ENCODE measurements at places on chromosomes 1 and 21.
A peak's percentile ranks its signal among the peaks of the same experiment; 100 is the strongest.

- no peak for DNase-seq
Measured at GRCh38 chr1:47991187-47991586, 6.0 kb downstream of the TRABD2B start.

- DNase-seq: no peak
Measured at GRCh38 chr1:219045246-219045645, 128.4 kb upstream of the LYPLAL1 start.

DNA sequence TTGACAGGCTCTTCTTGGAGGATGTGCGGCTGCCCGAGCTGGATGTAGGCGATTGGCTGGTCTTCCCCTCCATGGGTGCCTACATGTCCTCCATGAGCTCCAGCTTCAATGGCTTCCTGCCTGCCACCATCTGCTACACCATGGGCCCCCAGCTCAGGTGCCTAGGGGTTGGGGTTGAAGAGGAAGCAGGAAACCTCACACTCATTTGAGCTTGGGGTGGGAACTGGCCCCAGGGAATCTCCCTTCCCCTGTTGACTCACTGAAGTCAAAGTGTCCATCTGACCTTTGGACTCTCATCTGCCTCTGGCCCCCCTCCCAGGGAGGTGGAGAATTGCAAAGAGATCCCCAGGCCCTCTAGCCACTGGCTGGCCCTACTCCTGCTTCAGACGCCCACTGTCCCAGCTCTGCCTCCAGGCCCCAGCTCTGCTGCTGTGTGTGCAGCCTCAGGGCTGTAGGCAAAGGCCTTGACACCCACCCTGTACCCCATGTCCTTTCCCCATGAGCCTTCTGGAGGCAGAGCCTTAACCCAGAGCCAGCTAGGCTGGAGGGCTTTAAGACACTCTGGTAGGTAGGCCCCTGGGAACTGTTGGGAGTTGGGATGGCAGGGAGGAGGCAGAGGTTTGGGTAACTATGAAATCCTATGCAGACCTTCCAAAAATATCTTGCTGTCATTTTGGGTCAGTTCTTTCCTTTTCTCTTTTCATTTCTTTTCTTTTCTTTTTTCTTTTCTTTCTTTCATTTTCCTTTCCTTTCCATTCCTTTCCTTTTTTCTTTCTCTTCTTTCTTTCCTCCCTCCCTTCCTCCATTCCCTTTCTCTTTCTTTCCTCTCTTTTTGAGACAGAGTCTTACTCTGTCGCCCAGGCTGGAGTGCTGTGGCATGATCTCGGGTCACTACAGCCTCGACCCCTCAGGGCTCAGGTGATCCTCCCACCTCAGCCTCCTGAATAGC, 66.9 kb upstream of the TINAGL1 start:
- no peak for DNase-seq

GRCh38 chr1:175511496-175511895, 231.9 kb downstream of the TNR start:
- no peak for DNase-seq

DNA sequence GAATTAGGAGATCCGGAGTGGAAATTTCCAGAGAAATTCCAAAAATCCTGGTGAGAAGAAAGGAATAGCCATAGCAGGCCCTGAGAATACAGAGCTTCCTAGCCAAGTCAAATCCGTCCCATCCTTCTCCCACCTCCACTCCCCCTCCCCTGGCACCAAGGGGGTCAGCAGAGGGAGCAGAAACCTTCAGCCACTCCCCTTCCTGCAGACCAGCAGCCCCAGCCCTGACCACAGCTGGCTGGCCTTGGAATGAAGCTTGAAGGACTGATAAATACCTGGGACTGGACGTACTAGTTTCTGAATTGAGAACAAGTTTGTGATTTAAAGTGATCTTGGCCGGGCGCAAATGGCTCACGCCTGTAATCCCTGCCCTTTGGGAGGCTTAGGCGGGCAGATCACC, 13.8 kb upstream of the RIPPLY3 start:
- no peak for DNase-seq

GRCh38 chr1:112563341-112563740, 54.6 kb downstream of the WNT2B start:
- DNase-seq: no peak

DNA sequence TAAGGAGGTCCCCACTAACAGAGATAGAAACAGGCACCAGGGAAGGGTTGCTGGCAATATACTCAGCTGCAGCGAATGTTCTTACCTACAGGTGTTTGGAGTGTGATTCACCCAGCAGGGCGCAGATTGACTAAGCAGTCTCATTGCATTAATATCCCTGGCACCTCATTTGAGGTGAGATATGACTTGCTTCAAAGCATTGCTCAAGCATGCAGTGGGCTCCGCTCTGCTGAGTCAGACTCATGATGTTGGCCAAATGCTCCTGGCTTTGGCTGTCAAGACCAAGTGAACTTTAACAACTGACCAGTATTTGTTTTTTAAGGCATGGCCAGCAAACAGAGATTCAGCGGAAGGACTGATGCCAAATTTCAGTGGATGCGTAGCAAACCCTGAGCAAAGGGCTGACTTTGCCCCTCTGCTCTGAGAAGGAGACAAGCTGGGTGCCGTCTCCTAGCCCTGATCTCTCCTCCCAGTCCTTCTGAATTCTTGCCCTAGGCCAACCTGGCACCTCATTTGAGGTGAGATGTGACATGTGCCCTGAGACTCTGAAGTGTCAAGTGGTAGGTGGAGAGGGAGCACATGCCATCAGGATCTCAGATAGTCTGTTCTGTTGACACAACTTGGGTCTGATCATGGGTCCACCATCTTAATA, 187.1 kb upstream of the COA6 start:
- no peak for DNase-seq

DNA sequence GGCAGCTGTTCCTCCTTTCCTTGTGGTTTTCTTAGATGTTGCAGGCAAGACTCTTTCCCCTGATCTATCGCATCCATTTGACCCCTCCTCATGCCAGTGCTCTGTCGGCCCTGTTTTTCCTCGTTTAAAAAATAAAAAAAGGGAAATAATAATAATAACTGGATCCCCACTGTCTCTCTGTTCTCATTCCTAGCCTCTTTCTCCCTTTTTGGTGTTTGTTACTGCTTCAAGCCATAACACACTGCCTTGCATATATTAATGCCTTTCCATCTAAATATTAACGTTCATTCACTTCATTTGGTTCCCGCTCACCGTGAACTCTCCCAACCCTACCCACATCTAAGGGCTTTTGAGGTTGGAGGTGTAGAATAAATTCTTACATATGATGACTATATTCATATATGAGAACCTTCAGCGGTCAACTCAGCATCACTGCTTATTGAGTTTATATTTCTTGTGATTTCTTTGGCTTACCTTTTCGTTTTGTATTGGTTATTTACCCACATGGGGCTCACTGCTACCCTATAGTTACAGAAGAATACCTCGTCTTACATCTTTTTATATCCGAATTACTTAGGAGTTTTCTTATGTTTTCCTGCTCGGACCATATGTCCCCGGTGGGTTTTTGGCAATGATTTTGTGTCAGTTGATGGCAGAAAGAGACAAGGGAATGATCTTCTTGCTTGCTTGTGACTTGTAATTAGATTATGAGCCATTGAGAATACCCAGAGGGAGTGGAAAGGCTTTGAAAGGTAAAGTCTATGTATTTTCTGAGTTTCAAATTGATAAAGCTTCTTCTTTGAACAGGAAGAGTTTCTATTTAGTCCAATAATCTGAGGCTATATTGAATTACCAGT, 805 bp downstream of the ATG4C start:
- DNase-seq: peak; percentile 12

DNA sequence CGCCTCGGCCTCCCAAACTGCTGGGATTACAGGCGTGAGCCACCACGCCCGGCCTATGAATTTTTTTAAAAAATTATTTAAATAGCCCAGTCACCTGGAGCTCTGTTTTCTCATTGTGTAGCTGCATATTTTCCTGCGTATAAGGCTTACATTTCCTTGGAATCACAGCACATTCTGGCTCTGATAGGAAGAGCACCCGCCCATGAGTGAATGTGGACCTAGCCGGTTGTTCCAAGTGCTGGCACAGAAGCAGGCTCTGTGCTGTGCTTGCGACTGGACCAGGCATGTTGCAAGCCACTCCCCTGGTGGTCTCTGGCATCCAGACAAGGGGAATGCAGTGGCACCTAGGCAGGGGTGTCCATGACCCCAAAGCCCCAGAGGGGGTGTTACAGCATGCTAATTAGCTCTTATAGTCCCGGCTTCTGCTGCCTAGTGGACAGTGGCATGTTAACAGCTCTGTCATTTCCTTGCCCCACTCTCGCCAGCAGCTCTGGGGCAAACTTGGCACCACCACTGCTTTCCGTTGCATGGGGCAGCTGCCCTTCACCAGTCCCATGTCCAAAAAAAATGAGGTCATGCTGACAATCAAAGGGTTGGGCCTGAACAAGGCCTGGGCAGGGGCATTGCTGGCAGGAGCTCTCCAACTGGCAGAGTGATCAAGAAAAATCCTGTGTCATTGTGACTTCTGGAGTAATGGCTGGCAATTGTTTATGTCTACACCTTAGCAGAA, 5.2 kb upstream of the VTCN1 start:
- no peak for DNase-seq

DNA sequence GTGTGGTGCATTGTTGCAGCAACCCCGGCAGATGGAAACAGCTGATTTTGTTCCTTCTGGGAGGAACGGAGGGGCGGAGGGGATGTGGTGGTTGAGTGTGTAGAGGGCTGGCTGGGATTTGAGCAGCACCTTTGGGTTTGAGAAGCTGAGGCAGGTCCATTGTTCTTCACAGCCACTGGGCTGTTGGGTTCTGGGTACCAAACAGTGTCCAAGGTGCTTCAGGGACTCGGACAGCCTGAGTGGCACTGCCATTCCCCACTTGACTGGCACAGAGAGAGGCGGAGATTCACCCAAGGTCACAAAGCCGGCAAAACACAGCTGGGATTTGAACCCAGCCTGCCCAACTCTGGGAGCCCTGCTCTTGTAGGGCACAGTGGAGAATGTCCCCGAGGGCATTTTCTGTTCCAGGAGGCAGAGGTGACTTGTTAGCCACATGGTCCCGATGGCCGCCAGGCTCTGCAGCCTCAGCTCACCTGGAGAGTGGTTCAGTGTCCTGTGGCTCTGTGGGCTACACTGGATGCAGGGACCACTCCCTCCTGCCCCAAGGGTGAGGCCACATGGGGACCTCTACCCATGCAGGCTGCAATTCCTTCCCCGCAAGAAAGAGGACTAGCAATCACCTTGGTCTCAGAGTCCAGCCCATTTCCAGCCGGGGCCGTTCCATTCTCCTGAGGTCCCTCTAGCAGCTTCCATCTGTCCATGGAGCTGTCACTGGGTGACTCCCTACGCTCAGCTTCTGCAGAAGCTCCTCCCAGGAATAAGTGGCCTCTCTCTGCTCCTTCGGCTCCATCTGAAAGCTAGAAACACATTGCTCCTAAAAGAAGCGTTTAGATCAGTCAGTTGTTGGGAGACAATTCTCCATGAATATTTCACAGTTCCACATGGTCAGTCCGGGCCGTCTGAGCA, 31.2 kb upstream of the C1orf174 start:
- DNase-seq: no peak

GRCh38 chr1:160129558-160129957, 14.0 kb downstream of the ATP1A2 start:
- DNase-seq: no peak

All from central memory CD4-positive, alpha-beta T cell (primary cell).